ENCODE measurements at places on chromosomes 2 and 18. TPM values are rescaled to one million over a fixed set of nuclear protein-coding genes. Genes with fewer than 3 reads are reported as not detected.

Gene SERPINB5
- total RNA-seq = not detected

Gene MYO7B
- 0.75 TPM for total RNA-seq

Gene MGAT4A
- total RNA-seq = 67.5 TPM

Gene IL1R2
- total RNA-seq = 25.4 TPM

Gene ANKRD53
- 0.14 TPM for total RNA-seq

Gene SDC1
- total RNA-seq = not detected

Gene CFC1
- not detected for total RNA-seq

Gene SNED1
- 0.78 TPM for total RNA-seq

Gene MROH2A
- not detected for total RNA-seq

Gene HOXD9
- total RNA-seq = not detected

Gene HTR2B
- 0.11 TPM for total RNA-seq

Gene PTGR3
- 14.4 TPM for total RNA-seq

Gene SRD5A2
- not detected for total RNA-seq

Gene KLHL14
- total RNA-seq = not detected

Gene SCYGR7
- not detected for total RNA-seq

Gene ALK
- total RNA-seq = not detected

Gene C18orf54
- total RNA-seq = 9.9 TPM

Gene EVX2
- not detected for total RNA-seq

Gene RMND5A
- 44.3 TPM for total RNA-seq

Gene SPC25
- 38.4 TPM for total RNA-seq

Gene FAM161A
- 6.2 TPM for total RNA-seq

Gene LYPD6B
- total RNA-seq = not detected

Gene CDH2
- not detected for total RNA-seq

Gene LRP2
- total RNA-seq = 3.0 TPM

Gene TMEM17
- total RNA-seq = 0.18 TPM

Gene ACMSD
- total RNA-seq = not detected

Gene DOK6
- total RNA-seq = not detected

Gene TBR1
- total RNA-seq = not detected

Gene LONRF2
- total RNA-seq = 0.04 TPM

Gene MC4R
- not detected for total RNA-seq

Gene PRKAG3
- total RNA-seq = not detected

Measured in activated CD4-positive, alpha-beta T cell treated with anti-CD3 and anti-CD28 coated beads for 36 hours (primary cell).